K562 (cell line): ENCODE measurements at places on chromosomes 5 and 9. TPM values are rescaled to one million over a fixed set of nuclear protein-coding genes. Genes with fewer than 3 reads are reported as not detected.

DNA sequence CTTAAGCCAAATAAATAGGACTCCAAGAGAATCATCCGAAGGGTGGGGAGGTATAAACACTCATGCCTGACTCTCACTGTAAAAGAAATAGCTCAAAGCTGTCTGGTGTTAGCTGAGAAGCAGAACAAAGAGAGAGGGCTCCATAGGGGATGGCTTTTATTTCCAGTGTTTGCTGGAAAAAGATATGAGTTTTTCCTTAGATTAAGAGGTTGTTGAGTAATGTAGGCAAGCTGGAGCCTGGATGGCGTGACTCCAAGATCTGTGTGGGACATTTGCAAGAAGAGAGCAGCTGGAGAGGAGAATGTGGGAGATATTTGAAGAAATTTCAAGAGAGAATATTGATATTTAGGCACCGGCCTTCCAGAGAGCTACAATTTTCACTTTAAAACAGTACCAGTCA lies 793.7 kb upstream of the RGMB start:
- no peak for DNase-seq

DNA sequence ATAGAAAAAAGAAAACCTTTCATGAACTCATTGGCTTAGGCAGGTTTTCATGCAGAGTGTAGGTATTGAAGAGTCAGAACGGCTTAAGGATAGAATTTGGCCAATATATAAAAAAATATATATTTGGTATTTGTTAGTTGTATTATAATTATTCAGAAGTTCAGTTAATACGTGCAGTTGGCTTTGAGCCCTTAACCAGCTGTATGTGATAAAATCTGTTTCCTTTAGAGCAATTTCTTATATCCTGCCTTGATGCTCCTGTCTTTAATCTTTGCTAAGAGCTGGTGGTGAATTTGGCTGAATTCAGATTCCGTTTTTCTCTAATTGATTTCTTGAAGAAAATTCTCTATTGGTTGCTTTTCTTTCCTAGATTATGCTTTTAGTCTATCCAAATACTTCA lies 3.7 kb downstream of the ANXA1 start:
- no peak for DNase-seq

The GDA gene
- 12.4 and 14.6 TPM in 2 replicates for total RNA-seq

The CER1 gene
- not detected in 2 replicates for total RNA-seq

The PCDHB13 gene
- not detected in 2 replicates for total RNA-seq

The KIF12 gene
- total RNA-seq = not detected in 2 replicates

DNA sequence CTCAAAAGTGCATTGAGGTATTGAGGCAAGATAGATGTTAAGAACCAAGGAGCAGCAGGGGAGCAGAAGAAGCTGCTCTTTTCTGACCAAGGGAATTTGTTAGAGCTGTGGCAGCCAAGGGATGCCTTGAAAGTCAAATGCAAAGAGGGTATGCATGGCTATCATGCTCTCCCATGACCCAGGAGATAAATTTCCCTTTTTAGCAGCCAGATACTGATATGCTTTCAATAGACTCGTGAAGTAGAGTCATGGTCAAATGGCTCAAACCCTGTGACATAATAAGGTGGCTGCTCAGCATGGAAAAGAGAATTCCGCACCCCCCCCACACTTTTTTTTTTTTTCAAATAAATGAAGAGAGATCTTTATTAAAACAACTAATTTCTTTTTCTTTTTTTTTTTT lies 180.9 kb upstream of the ACTBL2 start:
- no peak for DNase-seq

GRCh38 chr9:106886111-106887046 lies 23.4 kb downstream of the ZNF462 start:
- DNase-seq = no peak

The ITK gene
- total RNA-seq = 0.75 and 0.81 TPM in 2 replicates

The RNF44 gene
- total RNA-seq = 64.0 and 82.6 TPM in 2 replicates
